ENCODE measurements at places on chromosomes 13 and 19. TPM values are rescaled to one million over a fixed set of nuclear protein-coding genes. Genes with fewer than 3 reads are reported as not detected.

- peaks cover 3% of the 10 kb centered on the region for H3K27me3 ChIP-seq
- H3K4me3 ChIP-seq = no peak overlapping the region
- H3K36me3 ChIP-seq = no peaks in the 10 kb centered on the region
- no peak for DNase-seq
Measured at GRCh38 chr19:49212016-49212701, 54.6 kb downstream of the TRPM4 start.

- no peaks in the 10 kb centered on the region for H3K36me3 ChIP-seq
- no peaks in the 10 kb centered on the region for H3K4me1 ChIP-seq
- H3K27me3 ChIP-seq = peaks cover 9% of the 10 kb centered on the region
- no peak for DNase-seq
- H3K4me3 ChIP-seq = no peak overlapping the region
Measured at GRCh38 chr13:23986619-23987018, 89.3 kb upstream of the C1QTNF9B start.

- peaks cover 13% of the 10 kb centered on the region for H3K4me1 ChIP-seq
- H3K36me3 ChIP-seq = no peaks in the 10 kb centered on the region
- no peak overlapping the region for H3K27ac ChIP-seq
Measured at GRCh38 chr13:73857106-73857505, 277.1 kb downstream of the KLF12 start.

- no peak overlapping the region for H3K4me3 ChIP-seq
- peaks cover 15% of the 10 kb centered on the region for H3K27me3 ChIP-seq
- DNase-seq = no peak
- H3K4me1 ChIP-seq = peaks cover 2% of the 10 kb centered on the region
- no peak overlapping the region for H3K27ac ChIP-seq
Measured at GRCh38 chr19:709965-710571, 1.3 kb downstream of the PALM start.

- peaks cover 12% of the 10 kb centered on the region for H3K27me3 ChIP-seq
- H3K4me3 ChIP-seq = no peak overlapping the region
- H3K27ac ChIP-seq = no peak overlapping the region
- H3K36me3 ChIP-seq = no peaks in the 10 kb centered on the region
Measured at GRCh38 chr19:4014541-4015491, 7.3 kb downstream of the PIAS4 start.

Gene SHANK1
- polyA plus RNA-seq = not detected

Gene ZNF681
- polyA plus RNA-seq = 0.63 TPM

Gene RYR1
- polyA plus RNA-seq = not detected

Gene TICAM1
- polyA plus RNA-seq = 3.3 TPM

Gene CGB8
- polyA plus RNA-seq = not detected

Gene CYP4F8
- not detected for polyA plus RNA-seq

All from immature natural killer cell (primary cell).